ENCODE measurements at places on chromosomes 12 and 14. TPM values are rescaled to one million over a fixed set of nuclear protein-coding genes. Genes with fewer than 3 reads are reported as not detected.

SLC22A17 gene
- 1.6 TPM for total RNA-seq

LRRC23 gene
- 10.2 TPM for total RNA-seq

CHGA gene
- total RNA-seq = not detected

ESRRB gene
- total RNA-seq = 9.9 TPM

CIDEB gene
- 1.7 TPM for total RNA-seq

LRFN5 gene
- total RNA-seq = 0.08 TPM

RABGGTA gene
- total RNA-seq = 17.0 TPM

FBRSL1 gene
- 43.1 TPM for total RNA-seq

CHPT1 gene
- total RNA-seq = 20.7 TPM

NEMP1 gene
- 2.4 TPM for total RNA-seq

ADCY4 gene
- total RNA-seq = 13.9 TPM

CLEC2A gene
- not detected for total RNA-seq

GLIPR1L1 gene
- not detected for total RNA-seq

ANO4 gene
- not detected for total RNA-seq

FAR2 gene
- 1.9 TPM for total RNA-seq

DHRS2 gene
- total RNA-seq = not detected

RNASE3 gene
- total RNA-seq = not detected

B4GALNT3 gene
- total RNA-seq = 0.53 TPM

FZD10 gene
- total RNA-seq = 0.68 TPM

CCDC60 gene
- total RNA-seq = not detected

USP44 gene
- 0.24 TPM for total RNA-seq

MYH6 gene
- 532 TPM for total RNA-seq

CD163L1 gene
- 0.80 TPM for total RNA-seq

OVCH1 gene
- 0.54 TPM for total RNA-seq

Data from psoas muscle (tissue), 8 donors.